Activated CD4-positive, alpha-beta T cell treated with anti-CD3 and anti-CD28 coated beads, Interleukin-2, amount 50 U/mL, for 16 hours (primary cell): ENCODE measurements at places on chromosomes 7 and 10.
A peak's percentile ranks its signal among the peaks of the same experiment; 100 is the strongest.

- no peak for DNase-seq
These were observed 188.0 kb downstream of the FRMD4A start for GRCh38 chr10:14142606-14143250.

GRCh38 chr7:154503962-154504550 is 451.9 kb downstream of the DPP6 start:
- DNase-seq = peak; percentile 23

GRCh38 chr10:55495555-55495954 is 694.5 kb upstream of the PCDH15 start:
- no peak for DNase-seq

DNA sequence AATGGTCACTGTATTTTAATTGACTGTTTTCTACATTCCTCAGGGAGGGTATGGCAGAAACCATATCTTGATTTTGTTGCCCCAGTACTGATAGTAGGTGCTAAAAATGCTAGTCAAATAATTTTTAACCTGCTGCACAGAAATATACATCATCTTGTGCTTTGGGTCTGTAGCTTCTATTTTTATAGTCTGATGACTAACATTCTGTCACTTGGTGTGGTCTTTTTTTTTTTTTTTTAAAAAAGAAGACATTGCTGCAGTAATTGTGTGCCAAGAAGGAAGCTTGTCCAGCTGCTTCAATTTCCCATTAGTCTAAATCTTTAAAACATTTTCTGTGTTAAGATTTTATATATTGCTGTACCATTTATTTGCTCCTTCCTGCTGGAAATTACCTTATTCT is 83.6 kb downstream of the ICA1 start:
- no peak for DNase-seq

DNA sequence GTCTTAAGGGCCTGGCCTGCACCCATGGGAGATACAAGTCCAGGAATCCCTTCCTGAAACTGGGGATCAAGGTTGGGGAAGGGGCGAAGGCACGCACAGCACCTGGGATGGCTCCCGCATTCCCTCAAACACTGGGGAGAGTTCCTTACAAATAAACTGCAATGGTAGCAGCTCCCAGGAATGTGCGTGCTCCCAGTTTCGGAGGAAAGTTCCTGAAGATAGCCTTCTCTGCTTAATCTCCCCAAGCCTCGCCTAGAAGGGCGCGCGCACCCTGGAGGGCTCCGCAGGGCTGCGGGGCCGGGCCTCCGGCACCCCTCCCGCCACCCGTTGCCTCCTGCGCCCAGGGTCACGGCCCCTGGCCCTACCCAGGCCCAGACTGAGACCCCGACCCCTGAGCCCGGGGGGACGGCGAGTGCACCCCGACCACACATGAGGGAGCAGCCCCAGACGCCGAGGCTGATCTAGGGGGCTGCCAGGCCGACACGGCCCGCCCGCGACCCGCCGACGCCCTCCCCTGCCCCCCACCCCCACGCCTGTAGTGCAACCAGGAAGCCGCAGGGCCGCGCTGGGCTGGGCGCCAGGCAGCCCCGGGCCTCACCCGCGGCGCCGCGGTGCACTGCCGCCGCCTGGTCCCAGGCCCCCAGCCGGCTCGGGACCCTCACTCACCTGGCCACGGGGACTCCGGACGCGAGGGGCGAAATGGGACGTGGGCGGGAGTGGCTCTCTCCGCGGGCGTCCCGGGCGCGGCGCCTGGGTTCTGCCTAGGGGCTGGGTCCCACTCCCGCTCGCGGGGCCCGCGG is 460 bp downstream of the ANXA11 start:
- no peak for DNase-seq

GRCh38 chr10:36739884-36740445 is 385.4 kb upstream of the ANKRD30A start:
- DNase-seq = no peak

- DNase-seq = no peak
These were observed 223.7 kb upstream of the HABP2 start for GRCh38 chr10:113329121-113329596.

DNA sequence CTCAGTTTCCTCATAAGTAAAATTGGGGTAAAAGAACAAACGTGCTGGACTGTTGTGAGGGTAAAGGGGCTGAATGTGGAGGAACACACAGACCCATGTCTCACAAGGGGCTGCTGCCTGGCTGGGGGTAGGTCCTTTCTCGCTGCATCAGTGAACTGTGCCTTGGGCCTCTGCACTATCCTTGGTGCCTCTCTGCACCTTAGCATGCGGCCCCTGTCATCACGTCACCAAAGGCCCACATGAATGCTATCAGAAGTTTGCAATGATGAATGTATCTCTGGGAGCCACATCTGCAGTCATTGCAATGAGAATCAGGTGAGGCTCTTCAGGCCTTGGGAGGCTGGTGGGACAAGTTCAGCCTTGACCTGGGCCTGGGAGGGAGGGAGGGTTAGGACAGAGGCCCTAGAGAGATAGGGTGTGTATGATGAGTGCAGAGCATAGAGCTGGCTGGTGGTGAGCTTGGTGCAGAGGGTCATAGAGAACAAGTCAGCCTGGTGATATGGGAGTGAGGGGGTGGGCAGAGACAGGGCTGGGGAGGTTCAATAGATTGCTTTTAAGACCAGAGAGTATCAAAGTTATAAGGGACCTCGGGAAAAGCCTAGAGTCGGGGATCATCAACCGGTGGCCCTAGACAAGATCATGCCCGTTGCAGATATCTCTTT is 308.4 kb downstream of the RPS24 start:
- no peak for DNase-seq

GRCh38 chr10:120077707-120078492 is 185.4 kb downstream of the SEC23IP start:
- peak; percentile 67 for DNase-seq

DNA sequence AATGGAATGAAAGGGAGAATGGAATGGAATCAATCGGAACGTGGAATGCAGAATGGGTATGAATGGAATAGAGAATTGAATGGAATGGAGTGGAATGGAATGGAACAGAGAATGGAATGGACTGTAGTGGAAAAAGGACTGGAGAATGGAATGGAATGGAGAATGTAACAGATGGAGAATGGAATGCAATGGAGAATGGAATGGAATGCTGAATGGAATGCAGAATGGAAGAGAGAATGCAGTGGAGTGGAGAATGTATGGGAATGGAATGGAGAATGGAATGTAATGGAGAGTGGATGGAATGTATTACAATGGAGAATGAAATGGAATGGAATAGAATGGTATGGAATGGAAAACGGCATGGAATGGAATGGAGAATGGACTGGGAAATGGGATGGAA is 96.9 kb downstream of the NSUN6 start:
- DNase-seq = no peak

- no peak for DNase-seq
These were observed 146.2 kb upstream of the RET start for GRCh38 chr10:42930516-42931192.

DNA sequence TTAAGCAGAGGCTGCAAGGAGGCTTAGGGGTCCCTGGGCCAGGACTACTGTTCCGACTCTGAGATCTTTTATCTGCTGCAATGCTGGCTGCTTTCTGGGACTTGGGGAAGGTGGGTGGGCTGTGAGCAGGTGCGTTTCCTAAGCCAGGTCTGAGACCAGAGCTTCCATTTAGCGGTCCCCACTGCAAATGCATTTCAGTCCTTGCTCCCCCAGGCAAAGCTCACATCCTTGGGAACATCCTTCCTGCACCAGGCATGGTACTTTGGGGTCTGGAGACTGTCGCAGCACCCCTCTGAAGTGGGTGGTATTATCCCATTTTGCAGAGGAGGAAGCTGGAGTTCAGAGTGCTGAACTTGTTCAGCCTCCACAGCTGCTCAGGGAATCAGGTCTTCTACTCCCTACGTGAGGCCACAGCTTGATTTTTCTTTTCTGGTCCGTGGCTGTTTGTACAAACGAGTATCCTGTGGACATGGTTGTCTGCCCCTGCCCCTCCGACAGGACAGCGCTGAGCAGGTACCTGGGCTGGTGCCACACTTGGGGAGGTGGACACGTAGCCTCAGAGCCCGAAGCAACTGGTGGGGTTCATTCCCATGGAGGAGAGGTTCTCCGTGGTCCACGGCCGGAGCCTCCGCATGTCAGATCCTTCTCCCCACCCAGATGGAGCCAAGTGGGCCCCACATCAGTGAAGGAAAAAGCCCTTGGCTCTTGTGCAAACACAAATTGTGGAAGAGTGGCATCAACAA is 20.0 kb downstream of the ZMIZ1 start:
- DNase-seq = no peak

DNA sequence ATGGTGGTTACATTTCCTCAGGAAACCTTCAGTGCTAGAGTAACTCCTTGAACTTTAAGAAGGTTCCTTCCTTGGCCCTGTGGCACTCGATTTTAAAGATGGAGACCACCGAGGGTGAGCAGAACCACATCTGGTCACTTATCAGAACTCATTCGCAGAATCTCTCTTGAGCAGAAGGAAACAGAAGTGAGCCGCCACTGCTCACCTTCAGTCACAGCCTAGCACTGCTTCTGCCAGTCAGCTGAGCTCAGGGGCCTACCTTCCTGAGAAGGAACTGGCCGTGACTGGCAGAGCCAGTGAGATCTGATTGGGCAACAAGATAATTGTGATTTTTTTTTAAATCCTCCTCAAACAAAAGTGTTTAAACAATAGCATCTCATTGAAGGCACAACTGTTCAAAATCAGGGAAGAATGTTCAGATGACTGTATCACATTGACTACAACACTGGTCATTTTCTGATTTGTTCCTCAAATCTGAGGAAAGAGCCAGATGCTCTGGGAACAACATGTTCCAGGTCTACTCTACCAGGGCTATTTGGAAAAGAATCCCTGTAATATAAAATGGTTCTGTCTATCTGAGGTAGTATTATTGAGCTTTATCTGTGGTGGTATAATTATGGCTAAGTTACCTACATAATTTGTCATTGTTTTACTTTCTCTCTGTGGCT is 2.7 kb upstream of the SYPL1 start:
- DNase-seq = no peak

DNA sequence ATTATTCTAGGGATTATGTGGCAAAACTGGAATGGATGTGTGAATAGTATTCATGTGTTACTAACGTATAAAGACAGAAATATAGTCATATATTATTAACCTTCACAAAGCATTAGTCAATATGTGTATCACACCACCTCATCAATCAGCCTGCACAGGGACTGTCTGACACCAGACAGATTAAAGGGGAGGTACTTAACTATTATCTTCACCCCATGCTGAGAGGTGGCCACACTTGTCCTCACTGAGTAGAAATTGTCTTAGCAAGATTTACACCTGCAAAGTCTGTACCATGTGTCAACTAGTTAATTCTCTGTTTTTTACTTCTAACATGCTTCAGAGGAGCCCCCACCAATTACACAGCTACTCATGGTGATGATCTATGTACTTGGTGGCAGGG is 146.3 kb upstream of the LRGUK start:
- no peak for DNase-seq

DNA sequence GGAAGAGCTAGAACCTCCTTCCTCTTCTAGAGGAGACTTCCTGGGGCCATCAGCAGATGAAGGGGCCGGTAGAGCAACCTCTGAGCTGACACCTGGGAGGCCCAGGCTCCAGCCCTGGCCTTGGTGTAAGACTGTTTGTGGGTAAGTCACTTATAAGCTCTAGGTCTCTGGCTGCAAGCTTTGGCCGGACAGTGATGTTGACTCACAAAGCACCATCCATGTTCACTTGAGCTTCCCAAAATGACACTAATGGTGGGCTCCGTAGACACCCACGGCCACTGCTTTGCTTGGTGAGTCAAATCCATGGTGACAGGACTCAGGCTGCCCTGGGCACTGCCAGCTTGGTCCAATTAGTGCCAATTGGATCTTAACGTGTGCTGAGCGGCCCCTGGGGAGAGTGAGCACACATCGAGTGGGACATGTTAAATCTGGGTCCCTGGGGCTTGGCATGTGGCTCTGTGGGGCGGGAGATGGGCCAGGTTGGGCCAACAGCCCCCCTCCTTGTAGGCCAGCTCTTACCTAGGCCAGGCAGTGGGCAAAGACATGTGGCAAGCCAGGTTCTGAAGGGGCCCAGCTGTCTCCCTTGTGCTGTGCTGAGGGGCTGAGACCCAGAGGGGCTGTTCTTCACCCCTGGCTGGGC is 16.7 kb downstream of the NEURL1 start:
- DNase-seq = no peak

DNA sequence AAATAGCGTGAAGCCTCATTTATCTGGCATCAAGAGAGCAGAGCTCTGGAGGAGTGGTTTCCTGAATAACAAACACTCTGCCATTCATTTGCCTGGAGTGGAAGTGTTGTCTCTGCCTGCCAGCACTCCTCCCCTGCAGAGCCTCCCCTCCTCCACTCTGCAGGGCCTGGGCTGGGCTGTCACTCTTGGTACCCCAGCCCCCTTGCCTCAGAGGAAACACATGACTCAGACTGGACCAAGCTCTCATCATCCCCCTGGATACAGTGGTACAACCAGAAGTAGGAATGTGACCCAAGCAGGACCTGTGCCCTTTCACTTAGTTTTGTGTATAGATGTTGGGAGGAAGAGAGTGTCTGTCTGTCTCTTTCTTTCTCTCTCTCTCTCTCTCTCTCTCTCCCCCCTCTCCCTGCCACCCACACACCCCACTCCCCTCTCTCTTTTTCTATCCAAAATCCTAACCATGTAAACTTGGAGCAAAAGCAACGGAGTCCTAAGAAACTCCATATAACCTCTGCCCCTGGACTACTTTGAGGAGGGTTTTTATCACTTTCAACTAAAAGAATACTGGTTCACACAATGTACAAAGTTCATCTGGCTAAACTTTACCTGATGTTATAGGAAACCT is 43.9 kb downstream of the DOCK4 start:
- DNase-seq = no peak

- DNase-seq = no peak
These were observed 16.6 kb downstream of the FBH1 start for GRCh38 chr10:5906651-5907050.

DNA sequence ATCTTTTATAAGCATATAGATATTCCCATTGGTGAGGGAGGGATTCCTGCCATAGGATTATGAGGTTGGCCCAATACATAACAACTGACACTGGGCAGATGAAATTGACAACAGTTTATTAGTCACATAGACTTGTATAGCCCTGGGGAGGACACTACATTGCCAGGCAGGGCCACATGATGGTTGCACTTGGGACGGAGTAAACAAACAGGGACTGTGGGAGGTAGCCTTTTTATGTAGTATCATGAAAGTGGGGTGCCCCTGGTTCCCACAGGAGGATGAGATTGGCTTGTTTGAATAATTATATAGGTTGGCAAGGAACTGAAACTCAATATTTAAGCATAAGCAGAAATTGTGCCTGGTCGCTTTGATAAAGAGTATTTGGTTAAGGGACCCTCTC is 23.5 kb downstream of the TRIM24 start:
- no peak for DNase-seq

DNA sequence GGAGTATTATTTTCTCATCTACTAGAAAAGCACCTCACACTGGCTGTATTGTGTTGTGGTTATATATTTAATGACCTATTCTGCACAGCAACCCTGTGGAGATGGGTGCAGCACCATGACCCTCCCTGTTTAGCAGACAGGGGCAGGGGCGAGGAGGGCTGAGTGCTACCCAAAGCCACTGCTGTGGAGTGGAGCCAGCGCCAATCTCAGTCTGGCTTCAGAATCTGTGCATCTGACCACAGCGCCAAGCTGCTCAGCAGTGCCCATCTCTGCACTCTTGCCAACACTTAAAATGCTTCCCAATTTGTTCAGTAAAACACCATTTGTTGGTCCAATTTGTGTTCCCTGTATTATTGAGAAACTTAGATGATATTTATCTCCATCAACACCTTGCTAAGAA is 239.1 kb downstream of the ZMYND11 start:
- no peak for DNase-seq

- DNase-seq = no peak
These were observed 97.7 kb downstream of the PARD3 start for GRCh38 chr10:34717429-34717828.

GRCh38 chr7:93060025-93060424 is 57.8 kb downstream of the SAMD9 start:
- no peak for DNase-seq
